Epithelial cell of prostate (primary cell): ENCODE measurements at places on chromosomes 11 and 22.

DNA sequence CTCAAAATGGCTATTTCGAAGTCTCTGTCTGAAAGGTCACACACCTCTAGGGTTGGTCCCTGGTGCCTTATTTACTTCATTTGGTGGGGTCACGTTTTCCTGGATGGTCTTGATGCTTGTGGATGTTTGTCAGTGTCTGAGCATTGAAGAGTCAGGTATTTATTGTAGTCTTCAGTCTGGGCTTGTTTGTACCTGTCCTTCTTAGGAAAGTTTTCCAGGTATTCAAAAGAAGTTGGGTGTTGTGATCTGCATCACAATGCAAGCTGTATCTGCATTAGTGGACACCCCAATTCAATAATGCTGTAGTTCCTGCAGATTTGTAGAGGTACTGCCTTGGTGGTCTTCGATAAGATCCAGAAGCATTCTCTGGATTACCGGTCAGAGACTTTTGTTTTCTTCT, 63.5 kb upstream of the TP53AIP1 start:
- no peak for DNase-seq

GRCh38 chr22:23058063-23058462, 12.3 kb upstream of the GNAZ start:
- no peak for DNase-seq

DNA sequence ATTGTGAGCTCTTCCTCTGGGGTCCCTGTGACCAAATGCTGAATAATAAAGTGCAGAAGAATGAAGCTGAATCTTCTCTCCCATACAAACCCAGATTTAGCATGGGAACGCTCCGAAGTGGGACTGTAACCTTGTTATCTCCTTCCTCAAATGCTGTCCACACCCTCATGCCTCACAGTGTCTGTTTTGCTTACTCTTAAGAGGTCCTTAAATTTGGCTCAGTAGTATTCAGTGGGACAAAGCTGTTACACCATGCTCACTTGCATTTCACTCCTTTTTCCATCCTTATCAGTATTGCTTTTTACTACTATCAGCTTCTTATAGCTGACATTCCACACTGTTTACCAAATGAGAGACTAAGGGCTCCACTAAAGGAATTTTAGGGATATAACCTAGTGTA, 13.8 kb upstream of the AMOTL1 start:
- no peak for DNase-seq

- no peak for DNase-seq
Measured at GRCh38 chr22:33274214-33275072, 216.3 kb upstream of the SYN3 start.

DNA sequence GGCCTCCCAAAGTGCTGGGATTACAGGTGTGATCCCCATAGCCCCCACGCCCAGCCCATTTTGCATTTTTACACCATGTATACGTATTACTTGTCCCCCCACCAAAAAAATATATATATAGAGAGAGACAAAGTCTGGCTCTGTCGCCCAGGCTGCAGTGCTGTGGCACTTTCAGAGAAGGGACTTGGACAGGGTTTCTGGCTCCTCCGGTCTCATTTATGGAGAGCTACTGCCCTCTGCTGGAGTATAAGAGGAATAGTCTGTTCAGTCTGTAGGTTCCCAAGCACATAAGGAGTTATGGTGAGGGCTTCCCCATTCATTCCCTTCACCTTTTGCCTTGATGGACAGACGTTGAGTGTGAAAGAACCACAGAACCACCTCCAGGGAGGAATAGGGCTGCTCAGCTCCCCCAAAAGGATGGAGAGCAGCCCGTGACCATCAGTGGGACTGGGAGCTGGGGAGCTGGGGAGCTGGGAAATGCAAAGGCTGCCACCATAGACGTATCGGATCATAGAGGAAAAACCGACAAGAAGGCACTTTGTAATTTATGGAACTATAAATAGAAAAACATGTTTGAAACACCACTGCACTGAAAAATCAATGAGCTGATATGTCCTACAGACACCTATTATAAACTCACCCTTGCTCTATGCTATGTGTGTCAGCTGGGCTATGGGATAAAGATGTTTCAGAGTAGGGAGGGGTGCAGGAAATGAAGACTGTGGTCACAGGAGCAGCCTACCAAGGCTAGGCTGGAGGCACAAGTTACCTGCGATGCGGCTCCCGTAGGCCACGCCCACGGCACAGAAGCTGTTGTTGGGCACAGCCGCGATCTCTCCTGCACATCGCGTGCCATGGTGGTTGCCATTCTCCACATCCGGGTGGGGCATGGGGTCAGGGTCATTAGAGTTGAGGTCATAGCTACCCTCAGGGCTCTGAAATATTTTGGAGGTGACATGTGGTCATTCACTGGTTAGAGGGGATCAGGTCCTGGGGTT, 5.2 kb downstream of the PCSK7 start:
- DNase-seq: peak; percentile 12

DNA sequence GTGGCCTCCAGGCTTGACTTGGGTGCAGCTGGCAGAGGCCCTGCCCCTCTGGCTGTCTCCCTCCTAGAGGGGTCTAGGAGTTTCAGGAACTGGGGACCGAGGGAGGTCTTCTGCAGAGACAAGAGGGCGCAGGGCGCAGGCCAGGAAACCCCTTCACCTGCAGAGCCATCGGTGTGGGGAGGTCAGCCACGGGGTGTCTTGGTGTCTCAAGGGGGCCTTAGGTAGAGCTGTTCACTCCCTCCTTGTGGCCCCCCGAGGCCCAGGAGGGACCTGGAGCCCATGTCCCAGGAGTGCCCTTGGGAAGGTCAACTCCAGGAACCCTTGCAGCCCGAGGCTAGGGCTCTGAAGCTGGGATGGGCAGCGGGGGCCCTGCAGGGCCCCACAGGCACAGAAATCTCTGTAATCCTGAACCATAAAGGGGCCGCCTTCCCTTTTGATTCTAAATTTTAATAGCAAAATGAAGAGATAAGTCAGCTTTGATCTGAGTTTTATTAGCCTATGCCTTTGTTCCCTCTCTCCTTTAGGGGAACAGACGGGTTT, 31.4 kb upstream of the TH start:
- no peak for DNase-seq
